ENCODE measurements at places on chromosomes 3 and 15.

DNA sequence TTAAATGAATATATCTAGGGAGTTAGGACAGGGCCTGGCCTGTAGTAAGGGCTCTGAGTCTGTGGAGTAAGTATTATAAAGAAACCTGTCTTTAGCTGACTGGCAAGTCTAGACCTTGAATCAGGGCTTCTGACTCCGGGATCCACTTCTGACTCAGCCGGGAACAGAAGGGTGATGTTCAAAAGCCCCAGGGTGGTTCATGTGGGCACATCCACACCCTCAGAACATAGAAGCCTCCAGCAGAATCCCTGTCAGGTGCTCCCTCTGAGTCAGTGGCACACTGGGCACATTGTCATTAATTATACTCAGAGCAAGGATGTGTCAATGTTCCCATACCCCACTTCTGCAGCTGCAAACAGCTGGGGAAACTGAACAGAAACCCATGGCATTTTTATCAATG is 26.7 kb upstream of the SNRK start:
- DNase-seq: no peak

- DNase-seq: no peak
Measured at GRCh38 chr3:32495609-32496008, 7.0 kb downstream of the CMTM6 start.

- no peak for DNase-seq
Measured at GRCh38 chr3:31407665-31408064, 125.1 kb upstream of the STT3B start.

DNA sequence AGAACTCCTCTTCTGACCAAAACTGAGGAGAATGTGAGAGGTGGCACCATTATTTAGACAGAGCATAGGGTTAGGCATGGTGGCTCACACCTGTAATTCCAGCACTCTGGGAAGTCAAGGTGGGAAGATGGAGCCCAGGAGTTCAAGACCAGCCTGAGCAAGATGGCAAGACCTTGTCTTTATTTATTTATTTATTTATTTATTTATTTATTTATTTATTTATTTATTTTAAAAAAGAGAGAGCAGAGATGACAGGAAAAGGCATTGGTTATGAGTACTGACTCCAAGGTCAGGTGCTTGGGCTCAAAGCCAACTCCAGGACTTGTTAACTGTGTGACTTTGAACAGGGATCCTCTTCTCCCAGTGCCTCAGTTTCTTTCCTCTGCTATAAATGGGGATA is 217.7 kb downstream of the MEX3B start:
- DNase-seq: no peak

GRCh38 chr3:177646749-177647148 is 449.5 kb upstream of the TBL1XR1 start:
- no peak for DNase-seq

GRCh38 chr15:70060993-70061305 is 36.8 kb downstream of the TLE3 start:
- DNase-seq: no peak

DNA sequence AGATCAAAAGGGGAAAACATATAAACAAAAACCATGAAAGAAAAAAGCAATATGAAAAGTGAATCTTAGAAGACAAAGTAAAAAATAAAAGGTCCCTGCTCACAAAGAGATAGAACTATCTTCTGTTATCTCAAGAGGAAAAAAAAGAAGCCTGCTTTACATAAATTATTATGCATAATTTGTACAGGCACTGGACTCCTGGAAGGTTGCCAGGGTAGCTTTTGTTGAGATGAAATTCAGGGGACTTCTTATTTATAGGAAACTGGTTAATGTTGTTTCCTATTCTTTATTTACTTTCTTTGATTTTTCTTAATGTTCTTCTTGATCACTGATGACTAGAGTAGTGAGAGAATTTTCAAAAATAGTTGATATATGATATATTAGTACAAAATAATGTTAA is 66.9 kb downstream of the PPM1L start:
- DNase-seq: no peak

GRCh38 chr3:186566772-186567071 is 417 bp downstream of the TBCCD1 start:
- DNase-seq: peak; percentile 22

DNA sequence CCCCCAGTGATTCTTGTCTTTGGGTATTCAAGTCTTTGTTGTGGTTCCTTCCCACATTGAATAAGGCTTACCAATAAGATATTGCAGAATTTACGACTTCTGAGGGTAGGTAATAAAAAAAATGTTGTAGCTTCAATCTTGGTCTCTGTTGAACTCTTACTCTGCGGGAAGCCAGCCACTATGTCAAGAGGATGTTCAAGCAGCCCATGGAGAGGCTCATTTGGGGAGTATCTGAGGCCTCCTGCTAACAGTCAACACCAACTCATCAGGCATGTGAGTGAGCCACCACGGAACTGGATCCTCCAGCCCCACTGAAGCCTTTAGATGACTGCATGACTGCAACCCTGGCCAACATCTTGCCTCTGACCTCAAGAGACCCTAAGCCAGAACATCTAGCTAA is 3.2 kb upstream of the TBC1D23 start:
- no peak for DNase-seq

DNA sequence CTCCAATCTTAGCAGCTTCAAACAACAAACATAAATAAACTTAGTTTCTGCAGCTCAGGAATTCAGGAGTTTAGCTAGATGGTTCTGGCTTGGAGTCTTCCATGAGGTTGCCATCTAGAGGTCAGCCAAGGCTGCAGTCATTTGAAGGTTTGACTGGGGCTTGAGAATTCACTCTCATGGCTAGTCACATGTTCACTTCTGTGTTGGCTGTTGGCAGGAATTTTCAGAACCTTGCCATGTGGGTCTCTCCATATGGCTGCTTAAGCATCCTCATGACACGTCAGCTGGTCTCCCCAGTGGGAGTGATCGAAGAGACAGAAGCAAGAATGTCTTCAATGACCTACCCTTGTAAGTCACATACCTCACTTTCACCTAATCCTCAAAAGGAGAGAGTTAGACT is 269.2 kb upstream of the CNTN3 start:
- DNase-seq: no peak

DNA sequence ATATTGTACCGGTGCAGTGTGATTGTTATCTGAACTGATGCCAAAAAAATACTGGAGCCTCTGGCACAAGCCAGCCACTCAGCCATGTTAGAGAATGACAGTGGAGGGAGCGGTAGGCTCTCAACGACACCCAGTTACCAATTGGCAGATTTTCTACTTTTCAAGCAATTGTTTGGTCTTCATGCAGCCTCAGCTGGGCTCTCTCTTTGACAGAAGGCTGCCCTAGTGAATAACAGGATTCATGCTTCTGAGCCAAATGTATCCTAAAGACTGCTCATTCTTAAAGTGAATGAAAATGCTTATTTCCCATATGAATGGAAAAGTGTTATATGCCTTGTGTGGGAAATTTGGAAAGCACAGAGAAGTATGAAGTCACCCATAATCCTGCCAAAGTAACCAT is 261.2 kb upstream of the TRIM42 start:
- DNase-seq: no peak

All from GF-D8 (cell line).